ENCODE measurements at places on chromosomes 16 and 17.

GRCh38 chr16:59690216-59690615 is 956.1 kb upstream of the GOT2 start:
- DNase-seq: no peak

- DNase-seq: no peak
These were observed 3.5 kb upstream of the SALL1 start for GRCh38 chr16:51154271-51155171.

DNA sequence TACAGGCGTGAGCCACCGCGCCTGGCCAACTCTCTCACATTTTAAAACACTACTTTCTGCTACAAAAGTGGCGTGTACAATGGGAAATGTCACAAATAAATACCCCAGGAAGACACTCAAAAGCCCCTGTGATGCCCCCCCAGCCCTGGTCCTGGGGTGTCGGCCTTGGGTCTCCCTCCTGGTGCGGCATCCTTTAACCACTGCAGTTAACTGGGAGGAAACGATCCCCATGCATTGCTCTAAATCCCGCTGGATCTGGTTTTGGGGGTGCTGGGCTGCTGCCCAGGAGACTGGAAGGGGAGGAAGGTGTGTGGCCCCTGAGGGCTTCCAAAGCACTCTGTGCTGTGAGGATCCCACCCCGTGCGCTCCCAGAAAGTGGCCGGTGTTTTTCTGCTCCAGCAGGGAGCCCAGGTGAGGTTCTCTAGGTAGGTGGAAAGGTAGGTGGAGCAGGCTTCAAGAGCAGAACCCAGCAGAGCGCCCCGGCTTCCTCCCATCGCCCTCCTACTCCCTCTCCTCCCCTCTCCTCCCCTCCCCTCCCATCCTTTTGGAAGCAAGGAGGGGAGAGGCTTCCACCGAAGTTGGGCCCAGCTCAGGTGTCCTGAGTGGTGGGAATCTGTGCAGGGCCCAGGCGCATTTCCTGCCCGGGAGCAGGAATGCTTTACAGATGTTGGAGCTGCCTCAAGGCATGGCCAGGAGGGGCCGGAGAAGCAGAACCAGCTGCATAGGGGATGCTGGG is 363.3 kb downstream of the SEC14L1 start:
- no peak for DNase-seq

GRCh38 chr17:36092230-36092629 is 2.3 kb upstream of the CCL3 start:
- no peak for DNase-seq

DNA sequence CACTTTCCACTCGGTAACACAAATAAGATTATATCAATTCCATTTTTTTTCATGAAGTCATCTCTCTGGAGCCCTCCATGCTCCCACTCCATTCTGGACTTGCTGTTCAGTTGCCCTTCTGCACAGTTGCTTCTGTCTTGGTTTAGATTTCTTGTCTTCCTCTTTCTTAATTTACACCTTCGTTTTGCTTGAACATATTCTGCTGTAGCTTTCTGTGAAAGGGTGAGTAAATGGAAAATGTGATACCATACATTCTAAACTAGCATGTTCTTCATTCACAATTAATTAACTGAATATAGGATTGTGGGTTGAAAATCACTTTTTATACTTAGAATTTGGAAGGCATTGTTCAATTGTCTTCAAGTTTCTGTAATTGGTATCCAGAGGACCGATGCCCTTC is 69.6 kb downstream of the VMP1 start:
- DNase-seq: no peak

DNA sequence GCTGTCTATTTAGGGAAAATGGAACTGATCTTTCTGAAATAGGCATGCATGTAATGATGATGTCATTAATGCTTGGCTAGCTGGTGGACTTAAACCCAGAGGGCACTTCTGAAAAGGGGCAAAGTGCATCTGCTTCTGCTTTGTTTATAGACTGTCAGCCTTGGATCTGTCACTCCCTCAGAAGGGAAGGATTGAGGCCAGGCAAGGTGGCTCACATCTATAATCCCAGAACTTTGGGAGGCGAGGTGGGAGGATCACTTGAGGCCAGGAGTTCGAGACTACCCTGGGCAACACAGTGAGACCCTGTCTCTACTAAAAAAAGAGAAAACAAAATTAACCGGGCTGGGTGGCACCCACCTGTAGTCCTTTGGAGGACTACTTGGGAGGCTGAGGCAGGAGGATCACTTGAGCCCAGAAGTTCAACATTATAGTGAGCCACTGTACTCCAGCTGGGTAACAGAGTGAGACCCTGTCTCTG is 185.5 kb downstream of the WWOX start:
- no peak for DNase-seq

DNA sequence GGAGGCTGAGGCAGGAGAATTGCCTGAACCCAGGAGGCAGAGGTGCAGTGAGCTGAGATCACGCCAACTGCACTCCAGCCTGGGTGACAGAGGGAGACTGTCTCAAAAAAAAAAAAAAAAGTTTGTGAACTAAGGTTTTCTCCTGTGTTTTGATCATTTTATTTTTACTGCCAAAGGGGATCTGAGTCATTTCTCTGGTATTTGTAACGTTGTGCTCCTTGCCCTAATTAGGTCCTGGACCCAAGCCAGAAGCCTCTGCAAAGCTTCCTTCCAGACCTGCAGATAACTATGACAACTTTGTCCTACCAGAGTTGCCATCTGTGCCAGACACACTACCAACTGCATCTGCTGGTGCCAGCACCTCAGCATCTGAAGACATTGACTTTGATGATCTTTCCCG is 32.1 kb downstream of the IST1 start:
- DNase-seq: no peak

GRCh38 chr17:1737531-1738291 is 5.0 kb upstream of the SERPINF2 start:
- DNase-seq: no peak

GRCh38 chr17:3981455-3981854 is 17.2 kb upstream of the ATP2A3 start:
- DNase-seq: no peak

- no peak for DNase-seq
These were observed 10.4 kb downstream of the SLC6A4 start for GRCh38 chr17:30225112-30225511.

DNA sequence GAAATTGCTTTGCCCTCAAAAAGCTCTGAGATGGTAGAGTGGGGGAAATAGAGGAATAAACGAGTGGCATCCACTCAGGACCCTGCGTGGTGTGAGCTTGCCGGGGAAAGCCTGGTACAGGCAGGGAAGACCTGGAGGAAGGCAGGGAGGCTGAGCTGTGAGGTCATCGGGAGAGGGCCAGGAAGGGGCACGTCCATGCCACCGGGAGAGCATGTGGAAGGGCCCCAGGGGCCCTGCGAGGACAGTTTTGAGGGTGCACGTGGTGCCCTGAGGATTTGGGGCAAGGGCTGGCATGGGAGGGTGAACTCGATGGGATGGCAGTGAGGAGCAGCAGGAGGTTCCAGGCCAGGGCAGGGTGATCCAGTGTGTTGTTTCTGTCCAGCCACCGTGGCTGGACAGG is 56.3 kb upstream of the CBFA2T3 start:
- DNase-seq: no peak

- no peak for DNase-seq
These were observed 22.1 kb downstream of the CNTNAP1 start for GRCh38 chr17:42704490-42704836.

- no peak for DNase-seq
These were observed 13.2 kb downstream of the SLC7A5 start for GRCh38 chr16:87855852-87856715.

DNA sequence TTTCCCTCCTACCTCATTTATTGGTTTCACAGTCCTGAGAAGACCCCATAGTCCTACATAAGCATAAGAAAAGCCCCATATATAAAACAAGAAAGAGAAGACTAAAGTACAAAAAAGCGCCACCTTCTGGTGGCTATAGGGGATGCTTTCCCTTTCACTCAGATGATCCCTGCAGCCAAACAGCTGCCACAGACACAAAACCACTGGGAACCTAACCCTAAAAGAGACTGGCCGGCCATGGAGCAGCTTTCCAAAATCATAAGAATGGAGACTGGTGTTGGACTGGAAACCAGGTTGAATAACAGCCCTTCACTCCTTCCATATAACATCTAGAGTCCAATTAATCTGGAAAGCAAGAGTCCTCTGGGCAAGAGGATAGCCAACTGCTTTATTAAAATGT is 11.4 kb downstream of the DYNC1LI2 start:
- DNase-seq: no peak

DNA sequence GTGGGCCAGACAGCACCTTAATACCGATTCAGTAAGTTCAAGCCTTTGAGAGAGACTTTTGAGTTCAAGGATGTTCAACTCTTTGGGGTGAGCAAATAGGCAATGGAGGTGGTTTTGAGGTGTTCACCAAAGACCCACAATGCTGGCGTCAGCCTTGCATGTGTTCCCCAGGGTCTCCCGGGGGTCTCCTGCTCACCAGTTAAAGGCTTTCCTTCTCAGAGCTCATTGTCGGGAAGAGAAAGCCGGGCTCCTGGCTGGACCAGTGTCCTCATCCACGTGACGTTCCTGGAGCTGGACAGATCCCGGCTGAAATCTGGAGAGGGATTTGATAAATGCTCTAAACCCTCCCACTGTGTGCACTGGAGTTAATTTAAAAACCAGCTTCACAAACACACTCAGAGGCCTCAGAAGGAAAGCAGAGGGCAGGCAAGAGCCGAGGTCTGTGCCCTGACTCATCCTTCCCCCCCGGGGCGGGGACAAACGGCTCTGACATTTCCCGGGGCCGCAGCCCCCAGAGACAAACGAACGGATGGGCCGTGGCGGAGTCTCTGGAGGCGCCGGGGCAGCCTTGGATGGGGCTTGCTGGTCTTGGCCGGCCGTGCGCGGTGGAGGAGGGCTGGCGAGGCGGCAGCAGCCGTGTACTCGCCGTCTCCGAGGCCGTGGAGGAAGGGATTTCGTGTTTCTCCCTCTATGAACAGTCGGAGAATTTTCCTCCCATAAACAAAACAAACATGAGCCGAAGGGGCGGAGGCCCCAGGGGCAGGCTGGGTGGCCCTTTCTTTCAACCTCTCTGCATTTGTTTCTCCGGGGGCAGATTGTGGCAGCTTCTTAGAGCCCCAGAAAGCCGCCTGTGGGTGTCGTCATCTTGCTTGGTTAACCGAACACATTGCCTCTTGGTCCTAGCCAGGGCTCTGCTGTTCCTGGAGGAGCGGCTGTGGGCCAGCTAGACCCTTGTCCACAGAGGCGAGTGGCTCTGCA is 94.2 kb downstream of the NTN1 start:
- no peak for DNase-seq

GRCh38 chr17:50303596-50303995 is 29.3 kb downstream of the TMEM92 start:
- no peak for DNase-seq

DNA sequence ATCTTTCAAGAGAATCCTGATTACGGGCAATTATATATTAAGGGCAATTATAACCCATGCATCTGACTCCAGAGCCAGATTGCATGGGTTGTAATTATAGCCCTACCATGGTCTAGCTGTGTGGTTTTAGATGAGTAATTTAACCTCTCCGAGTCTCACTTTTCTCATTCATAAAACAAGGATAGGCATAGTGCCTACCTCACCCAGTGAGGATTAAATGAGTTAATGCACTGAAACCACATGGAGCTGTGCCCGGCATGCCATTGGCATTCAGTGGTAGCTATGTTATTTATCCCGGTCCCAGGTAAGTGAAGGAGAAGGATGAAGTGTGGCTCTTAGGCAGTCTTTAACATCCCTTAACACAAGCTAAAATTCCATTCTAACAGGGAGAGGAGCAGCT is 6.3 kb downstream of the SNX20 start:
- DNase-seq: no peak

DNA sequence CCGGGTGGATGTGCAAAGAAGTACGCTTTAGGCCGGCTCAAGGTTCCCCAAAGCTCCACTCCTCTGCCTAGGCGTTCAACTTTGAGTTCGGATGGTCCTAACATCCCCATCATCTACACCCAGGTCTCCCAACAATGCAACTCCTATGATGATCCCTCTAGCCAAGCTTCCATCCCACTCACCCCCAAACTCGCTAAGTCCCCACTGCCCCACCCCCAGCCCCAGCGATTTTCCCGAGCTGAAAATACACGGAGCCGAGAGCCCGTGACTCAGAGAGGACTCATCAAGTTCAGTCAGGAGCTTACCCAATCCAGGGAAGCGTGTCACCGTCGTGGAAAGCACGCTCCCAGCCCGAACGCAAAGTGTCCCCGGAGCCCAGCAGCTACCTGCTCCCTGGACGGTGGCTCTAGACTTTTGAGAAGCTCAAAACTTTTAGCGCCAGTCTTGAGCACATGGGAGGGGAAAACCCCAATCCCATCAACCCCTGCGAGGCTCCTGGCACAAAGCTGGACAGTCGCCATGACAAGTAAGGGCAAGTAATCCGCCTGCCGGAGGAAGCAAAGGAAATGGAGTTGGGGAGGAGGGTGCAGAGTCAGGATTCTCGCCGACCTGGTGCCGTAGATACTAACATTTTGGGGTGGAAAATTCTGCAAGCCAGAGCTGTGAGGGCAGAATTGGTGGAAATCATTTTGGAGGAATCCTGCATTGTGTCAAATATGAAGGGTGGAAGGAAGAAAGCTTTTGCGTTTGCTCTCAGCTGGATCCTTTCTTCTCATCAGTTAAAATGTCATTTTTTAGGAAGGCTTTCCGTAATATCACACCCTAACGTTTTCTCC is at the start of gene TP53:
Gene TP53 (minus strand): TSS at position 419 of the 836 bp plus-strand sequence. CDS start 10,896 bp downstream, outside the sequence.
- DNase-seq: peak; percentile 80

GRCh38 chr17:48472411-48473281 is 42.6 kb upstream of the SKAP1 start:
- peak; percentile 65 for DNase-seq

DNA sequence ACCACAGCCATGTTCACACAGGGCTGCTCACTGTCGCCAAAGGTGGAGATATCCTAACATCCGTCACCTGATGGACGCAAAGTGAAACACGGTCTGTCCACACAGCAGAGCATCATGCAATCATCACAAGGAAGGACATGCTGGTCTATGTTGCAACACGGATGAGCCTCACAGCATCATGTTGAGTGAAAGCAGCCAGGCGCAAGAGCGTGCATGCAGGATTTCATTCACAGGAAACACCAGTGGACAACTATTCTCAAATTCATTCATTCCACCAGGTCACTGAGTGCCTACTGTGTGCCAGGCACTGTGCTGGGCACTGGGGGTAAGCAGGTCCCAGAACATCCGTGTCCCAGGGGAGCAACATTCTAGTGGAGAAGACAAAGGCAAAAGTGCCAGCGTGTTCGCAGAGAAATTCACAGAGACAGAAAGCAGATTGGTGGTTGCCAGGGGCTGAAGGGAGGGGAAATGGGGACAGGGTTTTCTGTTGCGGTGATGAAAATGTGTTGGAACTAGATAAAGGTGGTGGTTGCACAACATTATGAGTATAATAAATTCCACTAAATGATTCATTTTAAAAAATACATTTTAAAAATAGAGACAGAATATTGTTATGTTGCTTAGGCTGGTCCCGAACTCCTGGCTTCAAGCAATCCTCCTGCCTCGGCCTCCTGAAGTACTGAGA is 22.7 kb upstream of the KCNJ12 start:
- DNase-seq: no peak
